ENCODE measurements at places on chromosomes 1 and 21. TPM values are rescaled to one million over a fixed set of nuclear protein-coding genes. Genes with fewer than 3 reads are reported as not detected.

DEDD gene
- 40.0 TPM for polyA plus RNA-seq

PYHIN1 gene
- not detected for polyA plus RNA-seq

ARHGEF16 gene
- polyA plus RNA-seq: 0.21 TPM

FOXD3 gene
- not detected for polyA plus RNA-seq

NUP133 gene
- 18.0 TPM for polyA plus RNA-seq

DISP3 gene
- polyA plus RNA-seq: not detected

SVBP gene
- polyA plus RNA-seq: 33.4 TPM

AMY2A gene
- not detected for polyA plus RNA-seq

CD1E gene
- polyA plus RNA-seq: not detected

SLC25A33 gene
- polyA plus RNA-seq: 4.6 TPM

ARHGEF10L gene
- polyA plus RNA-seq: 7.5 TPM

CFAP74 gene
- not detected for polyA plus RNA-seq

OR2T29 gene
- not detected for polyA plus RNA-seq

ANGPTL3 gene
- not detected for polyA plus RNA-seq
